ENCODE measurements at places on chromosomes 6 and 20.

GRCh38 chr20:4711511-4711910 is 10.2 kb upstream of the PRND start:
- no peak for DNase-seq

DNA sequence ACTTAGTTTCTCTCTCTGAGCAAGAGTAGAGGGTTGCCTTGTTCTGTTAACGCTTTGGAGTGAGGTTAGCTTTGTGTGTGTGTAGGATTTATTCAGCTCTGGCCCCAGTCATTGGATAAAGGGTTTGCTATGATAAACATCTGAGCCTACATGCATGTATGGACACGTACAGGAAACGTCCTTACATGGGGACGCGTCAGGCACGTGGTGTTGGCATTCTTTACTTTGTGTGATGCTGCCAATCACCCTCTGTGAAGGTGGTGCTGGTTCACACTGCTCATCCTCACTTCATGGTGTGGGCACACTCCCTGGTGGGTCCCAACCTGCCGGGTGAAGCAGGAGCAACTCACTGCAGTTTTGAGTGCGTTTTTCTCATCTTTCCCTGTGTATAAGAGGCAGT is 53.4 kb upstream of the CD93 start:
- DNase-seq: no peak

- DNase-seq: peak; percentile 94
Measured at GRCh38 chr6:93419304-93420162, at the start of gene EPHA7. Gene EPHA7, minus strand, starts transcription at chr6:93419559. Its CDS starts 218 bp downstream, at chr6:93419341.

- no peak for DNase-seq
Measured at GRCh38 chr20:8315639-8316573, 183.8 kb downstream of the PLCB1 start.

DNA sequence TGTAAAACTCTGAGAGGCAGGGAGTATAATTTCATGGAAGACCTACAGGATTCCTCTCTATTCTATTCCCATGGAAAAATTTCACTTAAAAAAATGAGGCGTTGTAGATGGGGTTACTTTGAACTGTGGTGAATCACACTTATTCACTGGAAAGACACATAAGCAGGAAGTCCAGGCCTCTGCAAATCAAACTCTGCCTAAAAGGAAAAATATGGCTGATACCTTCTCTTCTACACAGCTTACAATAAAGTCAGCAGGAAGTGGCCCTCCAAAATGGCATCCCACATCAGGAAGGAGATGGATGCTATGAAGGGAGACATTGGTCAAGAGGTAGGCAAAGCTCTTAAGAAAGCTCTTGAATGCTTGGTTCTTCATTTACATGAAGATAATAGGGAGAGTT is 115.9 kb downstream of the FYN start:
- DNase-seq: no peak

DNA sequence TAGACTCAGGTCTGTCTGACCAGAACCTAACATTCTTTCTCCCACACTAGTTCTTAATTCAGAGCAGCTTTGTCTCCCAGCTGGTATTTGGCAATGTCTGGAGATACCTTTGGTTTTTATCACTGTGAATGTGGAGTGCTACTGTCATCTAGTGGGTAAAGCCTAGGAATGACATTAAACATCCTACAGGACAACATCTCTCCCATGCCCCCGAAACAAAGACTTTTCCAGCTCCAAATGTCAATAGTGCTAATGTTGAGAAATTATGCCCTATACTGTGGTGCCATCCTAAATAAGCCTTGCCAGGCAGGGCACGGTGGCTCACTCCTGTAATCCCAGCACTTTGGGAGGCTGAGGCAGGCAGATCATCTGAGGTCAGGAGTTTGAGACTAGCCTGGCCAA is 4.2 kb upstream of the TTPAL start:
- DNase-seq: no peak

DNA sequence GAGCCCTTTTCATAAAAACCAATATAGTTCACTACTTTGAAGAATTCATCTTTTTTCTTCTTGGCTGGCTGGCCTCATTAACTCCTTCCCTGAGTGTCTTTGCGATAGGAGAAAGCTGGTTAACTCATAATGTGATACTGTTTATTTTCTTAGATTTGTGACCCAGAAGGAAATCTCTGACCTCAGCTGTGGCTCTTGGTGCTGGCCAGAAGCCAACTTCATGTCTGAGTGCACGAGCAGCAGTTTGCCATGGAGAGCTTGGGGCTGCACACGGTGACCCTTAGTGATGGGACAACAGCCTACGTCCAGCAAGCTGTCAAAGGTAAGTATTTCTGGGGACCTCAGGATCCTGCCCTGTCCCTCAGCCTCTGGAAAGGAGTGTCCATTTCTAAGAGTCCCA is 16.7 kb upstream of the DEF6 start:
- DNase-seq: no peak

DNA sequence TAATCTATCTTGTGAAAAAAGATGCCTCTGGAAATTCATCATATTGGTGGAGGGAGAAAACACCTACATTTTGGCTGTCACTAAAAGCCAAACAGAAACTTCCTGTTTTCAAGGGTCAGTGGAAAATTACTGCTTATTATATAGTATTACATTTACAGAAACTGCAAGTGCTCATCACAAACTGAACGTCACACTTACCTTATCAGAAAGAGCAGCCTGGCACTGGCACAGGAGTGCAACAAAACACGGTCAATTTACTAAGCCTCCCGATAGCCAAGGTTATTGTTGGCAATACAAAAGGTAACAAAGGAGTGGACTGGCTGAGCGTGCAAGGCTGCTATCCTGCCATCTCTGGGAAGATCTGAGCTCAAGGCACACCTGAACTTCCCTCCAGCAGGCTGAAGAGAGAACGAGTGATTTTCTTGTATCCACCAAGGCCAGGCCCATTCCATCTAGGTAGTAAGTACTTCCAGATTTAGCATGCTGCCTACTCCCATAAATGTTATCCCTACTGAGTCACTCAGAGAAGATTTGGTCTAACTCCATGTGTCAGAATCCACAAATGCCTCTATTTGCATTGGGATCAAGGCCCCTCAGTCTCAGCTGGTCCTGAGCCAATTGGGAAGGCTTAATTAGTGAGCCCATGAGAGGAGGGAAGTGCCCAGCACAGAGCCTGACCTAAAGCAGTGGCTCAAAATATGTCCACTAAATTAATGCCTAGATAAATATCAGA is 399.8 kb downstream of the BTBD9 start:
- no peak for DNase-seq

DNA sequence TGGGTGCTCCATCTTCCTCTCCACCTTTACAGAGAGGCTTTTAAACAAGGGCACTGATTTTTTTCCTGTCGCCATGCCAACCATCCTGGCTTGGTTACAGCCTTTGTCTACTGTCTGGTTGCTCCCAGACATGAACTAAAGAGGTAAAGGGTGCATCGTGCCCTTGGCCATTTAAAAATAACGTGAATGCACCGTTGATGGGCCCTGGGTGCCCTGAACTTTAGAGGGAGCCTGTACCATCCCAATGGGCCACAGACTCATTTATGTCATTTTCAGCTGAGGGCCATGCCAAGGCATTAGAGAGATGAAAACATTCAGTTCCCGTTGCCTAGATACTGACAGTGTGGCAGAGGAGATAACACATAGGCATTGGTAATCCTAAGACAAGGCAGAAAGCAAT is 23.3 kb downstream of the TMC2 start:
- DNase-seq: no peak

DNA sequence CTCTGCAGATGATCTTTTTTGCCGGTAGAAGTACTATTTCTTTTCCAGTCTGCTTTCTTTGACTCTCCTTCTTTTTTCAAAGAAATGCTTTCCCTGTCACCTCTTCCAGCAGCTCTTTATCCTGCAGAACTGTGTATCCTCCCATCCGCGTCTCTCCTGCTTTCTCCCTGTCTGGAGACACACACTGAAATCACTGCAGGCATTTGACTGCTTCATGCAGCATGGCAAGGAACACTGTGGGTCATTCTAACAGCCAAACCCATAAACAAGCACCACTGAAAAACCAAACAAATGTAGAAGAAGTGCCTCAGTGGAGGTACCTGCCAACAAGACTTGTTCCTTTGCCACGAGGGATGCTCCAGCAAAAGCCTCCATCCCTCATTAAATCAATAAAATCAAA is 403.7 kb upstream of the CITED2 start:
- no peak for DNase-seq

- no peak for DNase-seq
Measured at GRCh38 chr6:105994118-105994590, 92.0 kb upstream of the PRDM1 start.

GRCh38 chr20:33281550-33282146 is 1.4 kb upstream of the BPIFB1 start:
- DNase-seq: no peak

All from NCI-H187 (cell line).